ENCODE measurements at places on chromosomes 7 and 10.

- peak; percentile 64 for DNase-seq
Observed at GRCh38 chr10:11164803-11165590, 147.3 kb downstream of the CELF2 start.

DNA sequence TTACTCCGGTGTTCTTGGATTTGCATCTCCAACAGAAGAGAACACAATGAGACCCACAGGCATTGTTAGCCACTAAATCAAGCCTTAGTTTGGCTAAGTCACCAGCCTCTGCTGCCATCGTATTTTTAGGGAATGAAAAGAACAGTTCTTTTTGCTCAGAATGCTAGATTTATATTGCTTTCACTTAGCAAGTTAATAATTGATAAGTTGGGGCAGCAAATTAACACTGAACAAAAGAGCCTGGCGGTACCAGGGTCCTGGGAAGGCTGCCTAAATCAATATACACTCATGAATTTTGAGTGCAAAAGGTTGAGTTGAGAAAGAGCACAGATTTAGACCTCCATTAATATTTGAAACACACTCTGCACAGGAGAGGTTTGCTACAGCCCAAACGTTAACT lies 767.7 kb downstream of the TYW1 start:
- no peak for DNase-seq

DNA sequence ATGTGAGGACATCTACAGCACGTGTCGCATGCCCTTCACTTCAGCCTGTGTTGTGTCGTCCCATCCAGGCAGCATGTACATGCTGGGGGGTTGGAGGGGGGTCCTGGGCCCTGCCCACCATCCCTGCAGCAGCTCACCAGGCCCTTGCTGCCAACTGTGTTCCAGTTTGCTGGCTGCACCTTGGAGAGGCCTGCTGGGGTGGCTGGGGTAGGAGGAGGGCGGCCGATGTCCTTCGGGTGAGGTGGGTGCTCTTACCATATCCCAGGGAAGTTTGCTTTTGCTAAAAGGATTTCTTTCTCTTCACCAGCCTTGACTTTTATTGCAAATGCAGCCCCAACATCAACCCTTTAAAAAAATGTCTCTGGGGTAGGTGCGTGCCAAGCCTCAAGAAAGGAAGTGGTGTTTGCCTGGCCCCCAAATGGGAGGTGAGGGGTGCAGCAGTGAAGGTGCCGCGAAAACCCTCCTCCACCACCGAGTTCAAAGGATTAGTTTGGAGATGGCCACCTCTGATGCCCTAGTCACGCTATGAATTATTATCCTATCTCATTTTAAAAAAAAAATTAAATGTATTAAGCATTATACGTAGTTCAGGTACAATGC lies 165.8 kb upstream of the KLF6 start:
- DNase-seq = peak; percentile 49

DNA sequence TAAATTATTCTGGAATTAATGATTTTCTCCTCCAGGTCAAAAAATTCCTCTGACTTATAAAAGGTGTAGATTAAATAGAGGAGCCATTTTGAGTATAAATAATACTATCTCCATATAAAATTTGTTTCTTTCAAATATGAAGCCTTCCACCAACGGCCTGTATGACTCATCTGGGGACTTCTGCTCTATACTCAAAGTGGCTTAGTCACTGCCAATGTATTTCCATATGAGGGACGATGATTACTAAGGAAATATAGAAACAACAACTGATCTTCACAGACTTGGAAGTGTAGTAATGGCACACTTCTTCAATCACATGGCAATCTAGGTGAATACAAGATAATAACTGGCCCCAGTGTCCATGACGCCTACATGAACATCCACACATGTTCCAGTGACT lies 335.6 kb upstream of the HGF start:
- no peak for DNase-seq

DNA sequence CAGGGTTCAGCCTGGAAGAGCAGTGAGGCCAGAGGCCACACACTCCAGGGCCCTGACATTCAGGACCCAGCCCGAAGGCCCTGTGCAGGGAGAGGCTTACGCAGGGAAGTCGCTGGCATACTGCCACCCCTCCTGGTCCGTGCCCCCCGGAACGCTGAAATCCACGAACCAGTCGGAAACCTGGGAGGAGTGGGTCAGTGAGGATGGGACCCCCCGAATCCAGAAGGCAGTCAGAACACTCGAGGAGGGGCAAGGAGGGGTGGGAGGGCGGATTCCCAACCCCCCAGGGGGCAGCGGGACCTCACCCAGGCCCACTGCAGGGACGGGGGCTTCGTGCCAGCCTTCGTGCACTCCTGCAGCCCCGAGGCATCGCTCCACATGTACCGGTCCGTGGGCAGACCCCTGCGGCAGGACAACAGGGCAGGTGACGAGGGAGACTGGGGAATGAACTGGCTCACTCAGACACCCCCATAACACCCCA lies 13.5 kb downstream of the BHLHA15 start:
- DNase-seq = no peak

DNA sequence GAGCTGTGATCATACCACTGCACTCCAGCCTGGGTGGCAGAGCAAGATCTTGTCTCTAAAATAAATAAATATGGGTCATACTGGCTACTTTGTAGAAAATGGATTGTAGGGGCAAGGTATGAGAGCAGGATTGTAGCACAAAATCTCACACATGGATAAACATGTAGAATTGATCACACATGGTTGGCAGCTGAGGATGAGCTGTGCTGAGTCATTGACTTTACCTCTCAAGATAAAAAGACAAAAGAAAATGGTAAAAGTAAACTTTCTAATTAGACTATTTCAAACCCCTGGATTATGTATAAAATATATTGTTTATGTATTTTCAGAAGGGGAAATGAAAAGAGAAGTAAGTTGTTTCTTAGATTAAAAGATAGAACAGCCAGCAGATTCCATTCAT lies 69.3 kb downstream of the APBB1IP start:
- no peak for DNase-seq

DNA sequence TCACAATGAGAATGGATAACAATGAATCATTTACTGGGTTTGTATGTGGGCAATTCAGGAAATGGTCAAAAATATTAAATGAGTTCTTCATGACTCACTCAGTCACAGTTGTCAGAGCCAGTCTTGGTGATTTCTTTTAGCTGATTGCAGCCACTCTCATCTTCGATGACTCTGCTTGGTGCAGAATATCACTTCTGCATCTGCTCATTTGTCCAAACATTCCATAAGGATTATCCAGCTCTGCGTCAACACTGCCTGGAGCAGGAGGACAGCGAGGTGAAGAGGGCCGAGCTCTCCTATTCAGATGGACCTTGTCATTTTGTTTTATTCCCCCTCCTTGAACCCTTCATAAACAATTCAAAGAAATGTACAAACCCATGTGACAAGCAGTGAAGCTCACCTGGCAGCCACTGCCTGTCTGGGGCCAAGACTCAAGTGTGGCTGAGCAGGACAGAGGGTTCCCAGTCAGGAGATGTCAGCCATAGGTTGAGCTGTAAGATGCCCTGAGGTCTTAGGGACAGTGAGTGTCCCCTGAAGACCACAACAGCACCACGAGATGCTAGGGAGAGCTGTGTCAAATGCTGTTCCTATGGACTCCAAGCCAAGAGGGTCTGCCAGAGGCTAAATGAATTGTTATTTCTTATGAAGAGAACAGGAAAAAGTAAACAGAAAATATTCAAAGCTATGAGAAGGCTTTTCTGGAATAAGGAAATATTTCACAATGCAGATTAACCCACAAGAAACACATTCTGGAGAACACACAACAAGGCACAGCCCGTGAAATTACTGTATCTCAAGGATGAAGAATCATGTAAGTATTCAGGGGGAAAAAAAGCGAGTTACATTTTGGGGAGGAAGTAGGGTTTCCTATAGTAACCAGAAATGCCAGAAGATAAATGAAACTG lies 33.1 kb upstream of the EGFR start:
- DNase-seq = no peak

GRCh38 chr10:113420733-113421675 lies 131.8 kb upstream of the HABP2 start:
- DNase-seq = no peak

DNA sequence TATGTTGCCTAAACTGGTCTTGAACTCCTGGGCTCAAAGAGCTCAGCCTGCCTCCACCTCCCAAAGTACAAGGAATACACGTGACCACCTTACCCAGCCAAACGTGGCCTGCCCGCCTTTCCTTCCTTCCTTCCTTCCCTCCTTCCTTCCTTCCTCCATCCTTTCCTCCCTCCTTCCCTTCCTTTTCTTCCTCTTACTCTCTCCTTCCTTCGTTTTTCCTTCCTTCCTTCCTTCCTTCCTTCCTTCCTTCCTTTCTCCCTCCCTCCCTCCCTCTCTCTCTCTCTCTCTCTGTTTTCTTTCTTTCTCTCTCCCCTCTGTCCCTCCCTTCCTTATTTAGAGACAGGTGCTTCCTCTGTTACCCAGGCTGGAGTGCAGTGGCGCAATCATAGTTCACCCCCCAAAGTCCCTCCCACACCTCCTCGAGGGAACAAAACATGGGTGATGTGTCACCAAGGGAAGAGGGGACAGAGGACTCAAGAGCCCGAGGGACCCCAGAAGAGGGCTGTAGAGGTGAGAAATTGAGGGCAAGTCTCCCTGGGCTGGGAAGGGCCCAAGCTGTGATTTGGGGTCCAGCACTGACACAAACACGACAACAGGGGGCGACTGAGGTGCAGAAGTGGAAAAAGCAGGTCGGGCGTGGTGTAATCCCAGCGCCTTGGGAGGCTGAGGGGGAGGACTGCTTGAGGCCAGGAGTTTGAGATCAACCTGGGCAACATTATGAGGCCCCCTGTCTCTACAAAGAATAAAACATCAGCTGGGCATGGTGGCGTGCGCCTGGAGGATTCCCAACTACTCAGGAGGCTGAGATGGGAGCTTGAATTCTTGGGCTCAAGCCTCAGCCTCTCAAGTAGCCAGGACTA lies 28.1 kb downstream of the EPHB4 start:
- DNase-seq = peak; percentile 13

DNA sequence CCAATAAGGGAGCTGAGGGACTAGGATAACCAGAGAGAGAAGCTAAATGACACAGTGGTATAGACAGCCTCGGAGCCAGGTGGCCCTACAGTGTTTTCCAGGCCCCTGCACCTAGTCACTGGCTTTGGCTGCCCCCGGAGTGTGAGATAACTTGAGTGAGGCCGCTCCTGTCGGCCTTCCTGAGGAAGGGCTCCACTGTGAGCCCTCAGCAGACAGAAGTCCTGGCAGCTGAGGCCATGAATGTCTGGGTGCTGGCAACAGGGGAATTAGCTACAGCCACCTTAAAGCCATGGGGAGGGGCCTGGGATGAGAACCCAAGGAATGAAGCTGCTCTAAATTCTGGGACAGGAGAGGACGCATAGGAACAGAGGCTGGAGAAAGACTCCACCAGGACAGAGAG lies 4.6 kb upstream of the GDF10 start:
- no peak for DNase-seq

DNA sequence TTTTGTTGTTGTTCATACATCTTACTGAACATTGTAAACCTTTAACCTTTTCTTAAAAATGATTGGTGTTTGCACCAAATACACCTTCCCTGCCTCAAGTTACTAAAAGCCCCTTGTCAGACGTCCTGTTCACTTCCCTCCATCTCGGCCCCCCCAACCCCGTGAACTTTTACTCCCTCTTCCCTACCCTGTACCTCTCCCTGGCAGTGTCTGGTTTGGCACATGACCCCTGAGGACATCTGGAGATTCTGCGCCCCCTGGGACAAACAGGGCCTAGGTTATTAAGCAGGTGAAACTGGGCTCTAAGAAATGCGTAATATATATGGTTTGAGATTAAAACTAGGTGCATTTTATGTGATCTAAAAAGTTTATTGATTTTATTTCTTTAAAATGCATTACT lies 1.4 kb downstream of the PPP2R2D start:
- DNase-seq = no peak

GRCh38 chr10:97066877-97067555 lies 118.7 kb downstream of the SLIT1 start:
- DNase-seq = no peak

GRCh38 chr7:22173685-22174573 lies 183.0 kb downstream of the RAPGEF5 start:
- DNase-seq = no peak

DNA sequence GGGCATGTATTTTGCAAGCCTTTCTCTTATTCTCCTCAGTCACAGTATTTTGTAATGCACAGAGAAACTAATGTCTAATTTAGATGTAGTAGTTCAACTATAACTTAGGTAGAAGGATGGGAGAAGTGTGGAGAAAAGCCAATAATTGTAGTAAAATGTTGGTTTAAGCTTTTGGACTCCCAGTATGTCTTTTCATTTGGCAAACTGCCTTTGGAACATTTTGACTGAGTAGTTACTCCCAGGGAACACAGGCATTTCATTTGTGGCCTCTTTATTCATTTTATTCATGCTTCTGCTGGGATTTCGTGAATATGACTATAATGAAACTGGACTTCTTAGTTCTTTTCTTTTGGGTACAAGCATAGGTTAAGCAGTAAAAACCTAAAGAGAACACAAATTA lies 79.0 kb downstream of the EXOC4 start:
- DNase-seq = no peak

DNA sequence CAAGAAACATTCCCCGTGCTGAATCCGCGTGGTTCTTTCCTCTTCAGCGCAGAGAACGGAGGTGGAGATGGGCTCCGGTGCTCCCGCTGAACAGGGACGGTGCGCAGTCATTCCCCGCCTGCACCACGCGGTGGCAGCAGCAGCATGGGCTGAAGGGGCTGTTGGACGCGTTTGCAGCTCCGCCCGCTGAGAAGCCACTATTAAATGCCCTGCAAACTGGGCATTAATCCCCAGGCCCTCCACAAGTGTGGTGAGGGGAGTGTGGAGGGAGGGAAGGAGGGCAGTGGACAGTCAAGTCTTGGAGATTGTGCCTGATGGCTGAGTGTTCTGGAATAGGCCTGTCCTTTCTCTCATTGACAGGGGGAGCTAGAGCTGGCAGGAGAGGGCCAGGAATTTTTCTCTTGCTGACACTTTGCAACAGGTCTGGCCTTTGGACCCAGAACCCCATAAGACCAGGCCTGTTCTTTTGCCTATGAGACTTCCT lies 240.2 kb upstream of the INHBA start:
- DNase-seq = peak; percentile 27

GRCh38 chr7:36526863-36527548 lies 137.3 kb downstream of the ANLN start:
- DNase-seq = no peak

DNA sequence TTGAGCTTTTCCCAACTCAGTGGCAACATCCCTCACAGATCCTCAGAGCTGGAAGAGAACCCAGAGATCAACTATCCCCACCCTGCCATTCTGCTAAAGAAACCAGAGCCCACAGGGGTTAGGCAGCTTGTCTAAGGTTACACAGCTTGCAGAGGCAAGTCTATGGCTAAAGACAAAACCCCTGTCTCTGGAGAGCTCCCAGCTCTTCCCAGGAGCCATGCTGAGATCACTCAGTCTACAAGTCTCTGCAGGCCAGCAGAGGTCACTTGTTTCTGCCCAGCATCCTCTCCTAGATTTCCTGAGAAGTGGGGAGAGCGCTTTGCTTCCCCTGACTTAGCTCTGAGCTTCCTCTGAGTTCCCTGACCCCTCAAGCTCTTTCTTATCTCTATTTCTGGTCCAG lies 28.5 kb upstream of the LOXL4 start:
- DNase-seq = no peak

GRCh38 chr10:51342381-51342780 lies 268.1 kb downstream of the PRKG1 start:
- DNase-seq = no peak
